ENCODE measurements at places on chromosomes 7 and 10. TPM values are rescaled to one million over a fixed set of nuclear protein-coding genes. Genes with fewer than 3 reads are reported as not detected.

GRCh38 chr7:79176859-79177477, 276.5 kb downstream of the MAGI2 start:
- no peak for DNase-seq

DNA sequence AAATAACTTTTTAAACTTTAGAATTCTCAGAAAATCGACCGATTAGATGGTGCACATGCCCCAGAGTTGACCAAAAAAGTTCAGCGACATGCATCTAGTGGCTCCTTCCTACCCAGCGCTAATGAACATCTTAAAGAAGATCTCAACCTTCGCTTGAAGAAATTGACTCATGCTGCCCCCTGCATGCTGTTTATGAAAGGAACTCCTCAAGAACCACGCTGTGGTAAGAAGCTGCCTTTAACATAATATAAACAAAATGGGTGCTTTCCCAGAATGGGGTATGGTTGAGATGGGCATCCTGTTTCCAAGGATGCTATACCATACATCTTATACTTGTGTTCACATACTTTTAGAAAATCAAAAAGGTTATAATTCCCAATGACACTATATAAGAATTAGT, 24.6 kb downstream of the GLRX3 start:
- no peak for DNase-seq

- no peak for DNase-seq
Measured at GRCh38 chr7:151720280-151720679, 156.6 kb downstream of the PRKAG2 start.

GRCh38 chr7:117929237-117929636, 56.0 kb upstream of the CTTNBP2 start:
- no peak for DNase-seq

- DNase-seq = no peak
Measured at GRCh38 chr7:132261327-132262159, 314.7 kb downstream of the PLXNA4 start.

- DNase-seq = no peak
Measured at GRCh38 chr7:126699707-126700106, 553.0 kb downstream of the GRM8 start.

DNA sequence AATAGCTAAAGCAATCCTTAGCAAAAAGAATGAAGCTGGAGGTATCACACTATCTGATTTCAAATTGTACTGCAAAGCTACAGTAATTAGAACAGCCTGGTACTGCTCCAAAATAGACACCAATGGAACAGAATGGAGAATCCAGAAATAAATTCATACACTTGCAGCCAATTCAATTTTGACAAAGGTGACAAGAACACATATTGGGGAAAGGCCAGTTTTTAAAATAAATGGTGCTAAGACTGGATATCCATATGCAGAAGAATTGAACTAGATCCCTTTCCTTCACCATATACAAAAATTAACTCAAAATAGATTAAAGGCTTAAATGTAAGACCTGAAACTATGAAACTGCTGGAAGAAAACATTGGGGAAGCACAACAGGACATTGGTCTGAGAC, 748.5 kb downstream of the DNAJB9 start:
- no peak for DNase-seq

DNA sequence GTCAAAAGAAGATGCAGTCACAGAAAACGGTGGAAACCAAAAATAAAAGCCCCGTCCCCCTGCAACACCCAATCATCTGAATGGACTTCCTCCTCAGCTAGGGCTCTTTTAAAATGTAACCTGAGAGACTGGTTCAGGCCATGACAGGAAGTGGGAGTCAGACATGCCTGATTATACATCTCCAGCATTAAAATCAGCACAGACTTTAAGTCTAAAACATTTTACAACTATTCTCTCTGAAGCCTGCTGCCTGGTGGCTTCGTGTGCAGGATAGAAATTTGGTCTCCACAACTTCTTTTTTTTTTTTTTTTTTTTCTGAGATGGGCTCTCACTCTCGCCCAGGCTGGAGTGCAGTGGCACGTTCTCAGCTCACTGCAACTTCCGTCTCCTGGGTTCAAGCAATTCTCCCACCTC, 30.3 kb downstream of the HACD1 start:
- no peak for DNase-seq

PNLIP gene
- not detected for total RNA-seq

CDK1 gene
- total RNA-seq = 3.2 TPM

SUGCT gene
- 8.3 TPM for total RNA-seq

DNA sequence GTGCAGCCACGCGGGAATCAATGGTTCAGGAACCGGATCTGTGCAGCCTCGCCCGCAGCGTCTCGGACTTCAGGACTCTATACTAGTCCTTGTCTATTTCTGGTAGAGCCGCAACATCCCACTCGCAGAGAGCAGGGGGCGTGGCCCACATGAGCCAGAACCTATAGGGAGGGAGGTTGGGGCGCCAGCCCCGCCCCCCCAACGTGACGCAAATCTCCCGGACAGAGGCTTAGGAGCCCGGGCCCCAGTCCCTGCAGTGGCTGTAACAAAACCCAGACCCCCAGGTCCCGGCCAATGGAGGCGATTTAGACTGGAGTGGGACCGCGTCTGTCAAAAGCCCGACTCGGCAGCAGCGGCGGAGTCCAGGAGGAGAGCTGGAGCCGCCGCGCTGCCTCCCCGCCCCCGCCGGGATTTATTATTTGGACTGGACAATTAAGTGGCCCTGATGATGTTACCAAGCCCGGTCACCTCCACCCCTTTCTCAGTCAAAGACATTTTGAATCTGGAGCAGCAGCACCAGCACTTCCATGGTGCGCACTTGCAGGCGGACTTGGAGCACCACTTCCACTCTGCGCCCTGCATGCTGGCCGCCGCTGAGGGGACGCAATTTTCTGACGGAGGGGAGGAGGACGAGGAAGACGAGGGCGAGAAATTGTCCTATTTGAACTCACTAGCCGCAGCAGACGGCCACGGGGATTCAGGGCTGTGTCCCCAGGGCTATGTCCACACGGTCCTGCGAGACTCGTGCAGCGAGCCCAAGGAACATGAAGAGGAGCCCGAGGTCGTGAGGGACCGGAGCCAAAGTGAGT, at the start of gene NKX2-3:
Gene NKX2-3, plus strand, starts transcription at position 256 of the 809 bp plus-strand sequence. Its CDS starts 190 bp downstream, at position 446.
- peak; percentile 58 for DNase-seq

DNA sequence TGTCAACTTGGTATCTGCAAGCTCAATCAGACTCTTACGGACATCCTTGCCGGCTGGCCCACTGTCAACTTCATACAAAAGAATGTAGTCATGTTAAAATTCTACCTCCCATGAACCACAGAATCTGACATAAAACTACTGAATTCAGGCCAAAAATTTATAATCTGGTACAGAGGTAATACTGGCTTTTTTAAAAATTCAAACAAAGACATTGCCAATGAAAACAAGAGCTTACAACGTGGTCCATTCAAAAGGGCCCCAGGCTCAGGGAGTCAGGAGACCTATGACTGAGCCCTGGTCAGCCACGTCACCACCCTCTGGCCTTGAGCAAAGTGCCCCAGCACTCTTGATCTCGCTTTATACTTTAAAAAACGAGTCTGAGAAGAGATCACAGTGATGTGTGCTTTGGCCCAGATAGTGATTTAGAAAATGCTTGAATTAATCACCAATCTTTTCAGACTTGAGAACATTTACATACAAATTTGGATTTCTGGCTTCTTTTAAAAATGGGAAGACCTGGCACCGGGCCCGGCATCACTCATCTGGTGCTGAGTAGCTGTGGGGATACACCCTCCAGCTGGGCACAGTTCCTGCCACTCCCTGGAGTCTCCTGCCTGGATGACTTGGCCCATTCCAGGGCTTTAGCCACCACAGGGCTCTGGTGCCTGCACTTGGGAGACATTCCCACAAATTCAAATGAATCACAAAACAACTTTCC, 94.1 kb downstream of the PIP4K2A start:
- no peak for DNase-seq

- DNase-seq = peak; percentile 88
Measured at GRCh38 chr7:101717628-101718357, 88.7 kb upstream of the MYL10 start.

- DNase-seq = no peak
Measured at GRCh38 chr7:33849971-33850559, 55.3 kb upstream of the BMPER start.

TFEC gene
- total RNA-seq = 16.6 TPM

FKBP9 gene
- total RNA-seq = 119 TPM

GRCh38 chr7:103988468-103989199, 824 bp downstream of the RELN start:
- no peak for DNase-seq

FAM241B gene
- total RNA-seq = not detected
